Fibroblast of skin of abdomen (primary cell): ENCODE measurements at places on chromosomes 7 and 10.

- peak; percentile 55 for DNase-seq
Measured at GRCh38 chr10:27743877-27744801, 1.5 kb downstream of the MKX start.

DNA sequence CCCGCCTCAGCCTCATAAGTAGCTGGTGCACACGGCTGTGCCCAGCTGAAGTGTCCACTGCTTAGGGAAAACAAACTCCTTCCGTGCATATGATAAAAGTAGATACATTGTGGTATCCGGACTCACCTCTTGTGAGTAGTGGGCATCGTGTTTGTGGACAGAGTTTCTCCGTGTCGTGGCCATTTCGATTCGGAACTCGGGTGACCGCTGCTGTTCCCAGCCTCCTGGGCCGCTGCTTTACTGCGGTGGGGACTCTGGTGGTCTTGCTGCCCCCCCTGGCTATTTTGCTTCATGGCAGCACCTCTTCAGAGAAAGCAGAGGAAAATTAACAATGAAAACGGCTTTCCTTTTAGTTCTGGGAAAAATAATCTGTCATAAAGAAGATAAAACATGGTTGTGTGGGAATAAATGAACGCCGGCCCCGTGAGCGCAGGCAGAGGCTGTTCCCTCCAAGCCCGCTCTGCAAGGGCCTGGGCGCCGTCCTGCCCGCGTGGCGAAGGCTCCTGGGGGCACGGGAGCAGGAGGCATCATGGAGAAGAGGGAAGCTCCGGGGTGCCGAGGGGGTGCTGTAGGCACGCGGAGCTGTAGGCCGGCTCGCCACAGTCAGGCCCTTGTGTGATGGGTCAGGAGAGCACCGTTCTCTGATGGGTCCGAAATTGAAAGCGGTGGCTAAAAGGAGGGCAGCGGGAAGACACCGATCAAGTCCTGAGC lies 107.4 kb downstream of the ACTR3B start:
- DNase-seq = no peak

DNA sequence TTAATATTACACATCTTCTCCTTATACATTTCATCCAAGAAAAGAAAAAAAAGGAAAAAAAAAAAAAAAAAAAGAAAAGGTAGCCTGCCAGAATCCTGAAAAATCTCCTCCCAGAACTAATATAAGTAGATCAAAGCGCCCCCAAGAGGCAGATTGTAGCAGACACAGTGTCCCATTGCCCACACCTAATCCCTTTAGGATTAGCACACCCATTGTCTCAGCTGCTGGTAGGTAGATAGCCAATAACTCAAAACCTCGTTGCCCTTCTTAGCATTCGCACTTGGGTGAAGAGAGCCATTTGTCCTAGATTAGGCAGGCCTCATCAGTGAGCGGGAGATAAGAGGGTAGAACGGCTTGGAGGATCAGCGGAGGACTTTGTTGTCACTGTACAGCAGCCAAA lies 100.2 kb upstream of the SORCS1 start:
- no peak for DNase-seq

GRCh38 chr10:20034732-20035131 lies 218.5 kb downstream of the PLXDC2 start:
- DNase-seq = no peak

DNA sequence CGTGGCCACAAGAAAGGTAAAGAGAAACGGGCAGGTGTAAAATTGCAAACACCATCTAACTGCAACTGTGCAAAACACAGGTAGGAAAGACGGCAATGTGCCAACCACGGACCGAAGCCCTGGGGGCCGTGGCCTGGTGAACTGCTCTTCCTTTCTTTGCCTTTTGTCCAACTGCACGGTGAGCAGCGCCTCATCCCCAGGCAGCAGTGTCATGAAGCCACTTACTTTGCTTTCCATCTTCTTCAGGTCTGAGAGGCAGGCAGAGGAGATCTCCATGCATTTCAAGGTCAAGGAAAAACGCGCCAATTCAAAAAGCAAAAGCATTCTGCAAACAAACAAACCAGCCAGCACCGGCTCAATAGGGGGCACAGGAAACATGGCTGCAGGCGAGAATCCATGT lies 12.9 kb downstream of the CFAP46 start:
- no peak for DNase-seq

- peak; percentile 94 for DNase-seq
Measured at GRCh38 chr7:32905175-32905662, 13.7 kb upstream of the KBTBD2 start.

DNA sequence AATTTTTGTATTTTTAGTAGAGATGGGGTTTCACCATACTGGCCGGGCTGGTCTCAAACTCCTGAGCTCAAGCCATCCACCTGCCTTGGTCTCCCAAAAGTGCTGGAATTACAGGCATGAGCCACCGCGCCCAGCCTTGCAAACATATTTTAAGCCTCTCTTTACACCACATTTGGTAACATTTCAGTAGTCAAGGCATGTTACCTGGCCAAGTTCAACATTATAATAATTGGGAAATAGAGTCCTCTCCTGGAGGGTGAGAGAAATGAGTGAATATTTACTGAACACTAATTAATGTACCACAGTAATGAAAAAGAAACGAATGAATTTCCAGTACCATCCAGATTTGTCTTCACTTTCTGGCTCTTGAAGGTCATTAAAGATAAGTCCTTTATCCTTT lies 10.0 kb upstream of the CNOT4 start:
- no peak for DNase-seq

DNA sequence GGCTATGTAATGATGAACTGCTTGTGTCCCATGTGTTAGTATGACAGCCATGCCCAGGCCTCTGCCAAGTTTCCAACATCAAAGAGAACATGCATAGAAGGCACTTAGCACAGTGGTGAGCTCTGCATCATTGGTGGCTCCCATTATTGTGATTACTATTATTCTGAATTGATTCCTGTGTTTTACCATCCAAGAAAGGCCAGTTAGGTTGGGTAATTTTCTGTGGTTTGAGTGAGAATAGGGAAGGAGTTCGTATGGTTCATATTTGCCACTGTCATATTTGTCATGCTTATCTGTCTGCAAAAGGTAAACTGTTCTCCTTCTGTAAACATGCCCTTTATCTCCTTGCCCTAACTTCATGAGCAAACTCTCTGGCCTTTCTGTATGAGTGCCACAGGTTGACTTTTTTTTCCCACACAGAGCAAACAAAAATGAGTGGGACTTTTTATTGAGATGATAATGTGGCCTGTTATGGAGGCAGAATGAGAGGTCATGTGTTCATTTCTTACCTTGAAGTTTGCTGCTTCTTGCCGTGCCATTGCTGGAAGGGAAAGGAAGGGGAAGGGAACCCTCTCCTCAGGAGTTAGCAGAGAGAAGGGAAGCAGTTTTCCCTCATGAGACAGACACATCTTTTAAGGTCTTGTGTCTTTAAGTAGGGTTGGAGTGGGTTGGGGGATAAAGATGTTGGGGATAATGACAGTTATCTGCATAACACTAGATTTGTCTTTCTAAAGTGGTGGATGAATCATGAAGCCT lies 301.9 kb downstream of the LRMDA start:
- DNase-seq = no peak
